ENCODE measurements at places on chromosomes 5 and 9.
A peak's percentile ranks its signal among the peaks of the same experiment; 100 is the strongest.

DNA sequence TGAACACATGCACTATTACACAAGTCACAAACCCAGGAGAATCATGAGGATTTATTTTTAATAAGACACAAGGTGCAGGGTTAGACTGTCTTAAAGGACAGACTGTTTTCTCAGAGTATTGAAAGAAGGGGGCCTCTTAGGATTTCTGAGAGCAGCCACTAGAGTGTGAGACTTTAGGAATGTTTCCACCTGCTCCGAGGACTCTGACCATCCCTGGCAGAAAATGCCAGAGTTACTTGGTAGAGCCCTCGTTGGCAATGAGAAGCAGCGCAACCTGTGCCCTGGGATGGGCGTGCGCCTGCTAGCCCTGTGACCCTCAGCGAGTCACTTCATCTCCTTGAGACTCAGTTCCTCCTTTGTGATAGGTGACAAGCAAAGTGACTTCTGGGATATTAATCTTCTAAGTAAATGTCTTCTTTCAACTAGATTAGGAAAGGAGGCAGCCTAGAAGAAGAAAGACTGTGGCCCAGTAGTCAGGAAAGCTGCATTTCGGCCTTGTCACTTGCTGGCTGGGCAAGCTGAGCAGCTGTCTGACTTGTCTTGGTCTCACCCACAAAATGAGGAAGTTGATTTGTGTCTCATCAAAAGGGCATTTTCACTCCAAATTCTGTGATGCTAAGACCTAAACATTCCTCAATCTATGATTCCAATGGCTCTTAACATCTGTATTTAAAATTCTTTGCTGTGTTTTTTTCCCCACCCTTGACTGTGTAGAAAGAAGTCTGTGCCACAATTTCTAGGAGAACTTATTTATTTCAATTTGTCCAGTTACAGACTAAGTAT, 60.5 kb downstream of the PTCD2 start:
- no peak for DNase-seq

DNA sequence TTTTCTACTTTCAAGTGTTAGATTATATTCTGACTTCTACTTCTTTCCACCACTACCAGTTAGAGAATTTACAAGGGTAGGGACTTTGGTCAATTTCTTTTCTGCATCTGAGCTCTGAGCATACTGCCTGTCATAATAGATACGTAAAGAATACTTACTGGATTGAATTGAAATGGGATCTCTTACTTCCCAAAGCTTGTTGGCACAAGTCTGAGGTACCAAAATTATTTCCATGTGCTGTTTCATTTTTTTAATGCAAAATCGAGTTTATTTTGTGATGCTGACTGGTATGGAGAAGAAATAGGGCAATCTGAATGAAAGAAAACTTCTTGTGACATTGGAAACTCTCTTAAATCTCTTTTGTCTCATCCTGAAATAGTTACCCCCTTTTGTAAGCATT, 428.9 kb downstream of the SPATA31D1 start:
- no peak for DNase-seq

DNA sequence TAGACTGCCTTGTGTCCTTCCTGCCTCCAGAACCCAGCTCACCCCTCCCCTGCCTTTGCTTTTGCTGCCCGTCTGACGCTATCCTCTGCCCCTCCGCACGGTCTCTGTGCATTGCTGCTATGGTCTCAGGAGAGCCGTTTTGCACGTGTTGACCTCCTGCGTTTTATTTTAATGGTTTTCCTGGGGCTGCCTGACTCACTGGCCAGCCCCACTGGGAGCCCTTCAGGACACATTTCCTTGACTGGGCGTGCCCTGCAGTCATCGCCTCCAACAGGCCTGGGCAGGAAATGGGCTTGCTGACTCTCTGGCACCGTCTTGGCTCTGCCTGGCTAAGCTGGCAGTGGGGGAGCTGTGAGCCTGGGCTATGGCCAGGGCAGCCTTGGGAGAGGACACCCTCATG, 17.9 kb upstream of the ASS1 start:
- DNase-seq: no peak

DNA sequence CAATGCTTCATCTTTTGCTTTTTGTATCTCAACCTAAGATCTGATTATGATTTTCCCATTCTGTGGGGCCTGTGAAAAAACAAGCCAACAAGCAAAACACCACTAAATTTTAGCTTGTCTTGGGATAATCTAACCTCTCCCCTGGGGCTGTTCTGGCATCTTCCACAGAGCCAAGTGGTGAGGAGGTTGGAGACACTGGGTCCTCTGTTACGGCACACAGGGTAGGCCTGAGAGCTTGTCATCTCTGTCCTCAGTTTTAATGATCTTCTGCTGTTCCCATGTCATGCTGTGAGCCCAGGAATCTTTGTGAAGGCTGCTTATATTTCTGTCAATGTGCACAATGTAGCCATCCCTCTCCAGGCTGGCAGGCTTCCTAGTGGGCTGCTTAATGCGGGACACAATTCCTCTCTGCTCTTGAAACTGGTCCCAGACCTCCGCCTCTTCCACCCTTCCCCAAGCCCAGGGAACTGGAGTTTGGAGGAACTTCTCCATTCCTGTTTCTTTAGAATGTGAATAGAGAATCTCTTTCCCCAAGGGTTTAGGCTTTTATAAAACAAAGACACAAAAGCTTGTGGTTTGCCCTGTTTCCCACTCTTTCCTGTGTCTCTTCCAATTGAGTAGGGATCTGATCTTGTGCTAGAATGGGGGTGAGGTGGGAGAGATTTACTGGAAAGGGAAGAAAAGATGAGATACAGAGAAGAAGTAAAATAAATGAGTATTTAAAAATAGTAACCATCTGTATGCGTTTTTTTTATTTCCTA, 30.9 kb upstream of the SEMA6A start:
- DNase-seq: no peak

- DNase-seq: peak; percentile 78
Observed at GRCh38 chr9:137266585-137267453, 10.7 kb upstream of the TOR4A start.

DNA sequence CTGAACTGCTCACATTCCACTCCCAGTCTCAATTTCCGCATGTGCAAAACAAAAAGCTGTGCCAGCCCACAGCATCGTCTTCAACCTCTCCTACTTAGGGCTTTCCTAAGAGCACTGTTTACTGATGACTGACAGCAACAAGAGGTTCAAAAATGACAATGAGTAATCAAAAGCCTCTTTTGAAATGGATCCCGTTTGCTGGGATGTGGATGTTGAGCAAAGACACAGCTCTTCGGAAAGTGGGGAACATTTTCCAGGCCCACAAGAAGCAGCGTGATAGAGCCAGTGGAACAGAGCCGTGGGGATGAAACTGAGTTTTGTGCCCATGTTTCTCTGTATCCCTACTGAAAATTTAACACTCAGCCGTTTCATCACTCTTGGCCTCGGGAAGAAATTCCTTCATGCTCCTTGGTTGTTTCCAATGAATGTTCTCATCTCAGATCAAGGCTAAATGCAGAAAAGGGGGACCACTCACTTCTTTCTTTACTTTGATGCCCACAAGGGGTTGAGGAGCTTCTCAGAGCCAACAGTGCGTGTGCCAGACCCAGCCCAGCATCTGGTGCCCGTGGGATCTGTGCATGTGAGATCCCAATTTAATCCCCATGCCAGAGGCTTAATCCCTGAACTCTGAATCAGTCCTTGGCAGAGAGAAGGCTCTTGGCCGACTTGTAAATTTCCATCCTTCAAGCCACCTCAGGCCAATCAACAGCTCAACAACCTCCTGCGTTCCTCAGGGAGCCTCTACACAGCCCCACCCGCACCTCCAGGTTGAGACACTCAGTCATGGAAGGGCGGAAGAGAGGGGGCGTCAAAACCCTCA, 230.2 kb upstream of the DAPK1 start:
- DNase-seq: no peak

DNA sequence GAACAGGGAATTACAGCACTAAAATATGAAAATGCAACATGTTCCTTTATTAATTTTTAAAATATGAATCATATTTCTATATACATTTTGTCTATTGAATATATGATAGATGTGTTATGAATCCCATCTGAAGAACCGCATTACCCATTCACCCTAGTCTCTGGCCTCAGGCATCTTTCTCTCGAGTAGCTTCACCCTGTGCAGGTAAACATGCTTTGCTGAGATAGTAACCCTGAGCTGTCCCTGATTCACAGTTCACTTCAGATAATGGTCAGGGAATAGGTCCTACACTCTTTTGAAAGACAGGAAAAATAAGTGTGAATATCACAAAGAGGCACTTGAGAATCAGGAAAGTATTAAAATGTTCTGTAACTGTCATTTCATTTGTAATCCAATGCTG, 766.8 kb downstream of the IRX1 start:
- DNase-seq: no peak

DNA sequence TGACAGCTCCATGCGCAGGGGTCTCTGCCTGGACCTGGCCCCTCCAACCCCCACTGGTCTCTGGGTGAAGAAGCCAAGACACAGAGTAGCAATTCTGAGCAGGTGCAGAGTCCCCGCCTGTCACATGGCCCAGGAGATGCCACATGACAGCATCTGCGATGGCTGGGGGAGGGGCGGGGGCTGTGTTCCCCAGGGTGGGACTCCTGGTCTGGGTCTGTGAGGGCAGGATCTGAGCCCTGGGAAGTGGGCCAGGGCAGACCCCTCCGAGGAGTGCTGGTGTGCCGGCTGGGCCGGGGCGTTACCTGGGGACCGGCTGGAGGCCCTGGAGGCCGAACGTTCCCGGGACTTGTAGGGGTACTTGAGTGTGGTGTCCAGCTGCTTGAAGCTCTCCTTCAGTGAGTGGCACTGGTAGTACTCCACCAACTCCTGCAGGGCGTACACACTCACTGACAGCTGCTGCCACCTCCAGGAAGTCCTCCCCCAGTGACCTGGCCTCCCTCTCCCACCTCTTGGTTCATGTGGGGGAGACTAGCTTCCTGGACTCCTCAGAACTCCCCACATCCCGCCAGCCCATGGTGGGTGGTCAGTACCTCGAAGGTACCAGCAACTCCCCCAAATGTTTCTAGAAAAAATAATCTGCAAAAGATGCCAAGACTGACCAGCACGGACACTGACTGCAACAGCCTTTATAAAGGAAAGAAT, 32.1 kb upstream of the SARDH start:
- DNase-seq: no peak

DNA sequence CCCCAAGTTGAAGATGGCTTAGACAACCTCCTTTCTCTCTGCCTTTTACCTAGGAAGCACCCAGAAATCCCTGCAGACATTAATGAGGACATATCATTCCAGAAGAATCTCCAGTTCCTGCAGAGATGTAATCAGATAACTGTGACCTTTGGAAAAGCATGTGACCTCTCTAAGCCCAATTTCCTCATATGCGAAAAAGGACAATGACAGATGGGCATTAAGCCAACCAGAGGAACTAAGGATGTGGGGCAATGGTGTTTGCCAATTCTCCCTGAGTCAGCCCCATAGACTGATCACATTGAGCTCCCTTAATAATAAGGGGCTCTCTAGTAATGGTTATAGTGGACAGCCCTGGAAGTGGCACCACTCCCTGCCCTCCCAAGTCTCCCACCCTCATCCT, 10.1 kb upstream of the FOXI1 start:
- DNase-seq: no peak

- DNase-seq: no peak
Observed at GRCh38 chr5:113478691-113479090, 9.6 kb downstream of the MCC start.

DNA sequence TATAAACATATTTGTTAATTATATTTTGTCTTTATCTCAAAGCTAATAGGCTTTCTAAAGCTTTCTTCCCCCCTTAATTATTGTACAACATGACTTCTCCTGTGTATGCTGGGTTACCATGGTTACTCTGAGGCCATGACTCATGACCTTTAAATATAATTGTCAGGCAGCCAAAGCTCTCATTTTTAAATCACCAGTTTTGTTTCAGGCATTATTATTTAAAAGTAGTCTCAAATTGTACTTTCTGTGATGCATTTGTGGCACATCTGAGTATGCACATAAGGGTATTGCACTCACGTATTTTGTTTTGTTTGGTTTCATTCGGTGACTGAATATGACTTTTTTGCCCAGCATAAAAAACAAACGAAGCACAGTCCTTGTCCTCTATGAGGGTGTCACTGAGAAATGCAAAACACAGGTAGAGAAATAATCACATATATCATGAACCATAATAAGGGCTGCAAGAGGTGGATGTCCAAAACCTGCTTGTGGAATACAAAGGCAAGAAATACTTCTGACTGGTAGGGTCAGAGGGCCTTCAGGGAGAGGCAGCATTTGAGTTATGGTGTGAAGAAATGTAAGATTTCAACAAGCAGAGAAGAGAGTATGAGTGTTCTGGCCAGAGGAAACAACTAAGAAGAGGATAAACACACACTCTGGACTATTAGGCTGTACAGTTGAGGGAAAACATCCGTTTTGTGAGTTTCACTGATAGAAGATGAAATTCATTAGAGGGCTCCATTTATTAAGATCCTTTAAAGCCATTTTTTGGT, 2.1 kb downstream of the CCDC192 start:
- no peak for DNase-seq

- DNase-seq: peak; percentile 88
Observed at GRCh38 chr5:134568761-134569695, 43.6 kb downstream of the JADE2 start.

DNA sequence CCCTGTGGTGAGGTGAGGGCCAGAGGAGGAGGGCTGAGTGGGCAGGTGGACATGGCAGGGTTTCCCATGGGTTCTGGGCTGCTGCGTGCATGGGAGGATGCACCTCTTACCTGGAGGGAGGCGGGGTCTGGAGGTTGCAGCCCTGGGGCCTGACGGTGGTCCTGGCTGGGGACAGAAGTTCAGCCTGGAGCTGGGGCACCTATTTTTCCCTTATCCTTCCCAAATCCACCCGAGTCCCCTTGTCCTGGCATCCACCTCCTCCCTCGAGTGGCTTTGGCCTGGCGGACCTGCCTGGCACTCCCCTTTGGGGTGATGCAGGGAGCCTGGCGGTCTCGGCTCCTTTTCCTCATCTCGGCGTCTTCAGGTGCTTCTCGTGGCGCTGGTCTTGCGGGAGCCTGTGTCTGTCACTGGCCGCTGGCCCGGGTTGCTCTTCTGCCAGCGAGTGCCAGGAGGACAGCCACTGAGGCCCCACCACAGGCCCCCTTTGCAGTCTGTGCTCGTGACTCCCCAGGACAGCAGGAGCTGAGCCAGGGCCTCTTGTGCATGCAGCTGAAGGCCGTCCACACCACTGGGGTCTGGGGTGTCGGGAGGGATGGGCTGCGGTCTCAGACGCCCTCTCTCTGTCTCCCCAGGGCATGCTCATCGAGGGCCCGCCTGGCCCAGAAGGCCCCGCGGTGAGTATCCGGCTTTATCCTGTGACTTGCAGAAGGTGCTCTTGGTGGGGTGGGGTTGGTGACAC, 96.4 kb downstream of the COL5A1 start:
- no peak for DNase-seq

DNA sequence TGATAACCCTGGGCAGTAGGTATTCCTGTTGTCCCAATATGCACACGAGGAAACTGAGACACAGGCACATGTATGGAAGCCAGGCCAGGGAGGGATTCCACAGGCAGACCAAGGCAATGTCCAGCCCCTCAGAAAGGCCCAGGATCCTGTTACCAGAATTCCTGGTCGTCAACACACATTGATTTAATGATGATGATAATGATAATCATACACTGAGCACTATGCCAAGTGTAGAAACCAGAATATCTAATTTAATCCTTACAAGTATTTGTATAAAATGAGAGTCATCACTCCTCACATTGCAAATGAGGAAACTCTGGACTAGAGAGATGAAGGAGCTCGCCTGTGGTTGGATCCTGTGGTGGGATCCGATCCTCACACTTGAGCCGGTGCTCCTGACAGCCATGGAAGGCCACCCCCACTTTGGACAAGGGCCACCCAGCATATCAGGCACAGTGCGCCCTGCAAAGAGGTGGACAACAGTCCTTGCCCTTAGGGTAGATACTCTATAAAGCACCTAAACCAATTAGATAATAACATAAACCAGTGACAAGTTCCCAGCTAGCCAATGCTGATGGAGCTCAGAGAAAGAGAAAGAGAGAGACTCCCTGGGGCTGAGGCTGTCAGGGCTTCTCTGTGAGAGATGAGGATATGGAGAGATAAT, 185.3 kb downstream of the SLIT3 start:
- DNase-seq: no peak

All from spleen (tissue), 13 donors.